Prostate gland (tissue), 2 donors: ENCODE measurements at places on chromosomes 1 and 21. TPM values are rescaled to one million over a fixed set of nuclear protein-coding genes. Genes with fewer than 3 reads are reported as not detected.

UBR4 gene
- 93.5 TPM for total RNA-seq

HES3 gene
- not detected for total RNA-seq

DSCAM gene
- total RNA-seq, result under 0.01 TPM

LMO4 gene
- total RNA-seq, result 41.9 TPM

CD5L gene
- not detected for total RNA-seq
